ENCODE measurements at places on chromosomes 5 and 9. TPM values are rescaled to one million over a fixed set of nuclear protein-coding genes. Genes with fewer than 3 reads are reported as not detected.
A peak's percentile ranks its signal among the peaks of the same experiment; 100 is the strongest.

The NPR3 gene
- total RNA-seq, result 2.8 TPM

The ZSWIM6 gene
- 11.6 TPM for total RNA-seq

The ZNF608 gene
- 59.6 TPM for total RNA-seq

The DBH gene
- not detected for total RNA-seq

The NUTM2G gene
- total RNA-seq, result not detected

The SPINK1 gene
- total RNA-seq, result 0.40 TPM

The FGFR4 gene
- total RNA-seq, result 35.2 TPM

DNA sequence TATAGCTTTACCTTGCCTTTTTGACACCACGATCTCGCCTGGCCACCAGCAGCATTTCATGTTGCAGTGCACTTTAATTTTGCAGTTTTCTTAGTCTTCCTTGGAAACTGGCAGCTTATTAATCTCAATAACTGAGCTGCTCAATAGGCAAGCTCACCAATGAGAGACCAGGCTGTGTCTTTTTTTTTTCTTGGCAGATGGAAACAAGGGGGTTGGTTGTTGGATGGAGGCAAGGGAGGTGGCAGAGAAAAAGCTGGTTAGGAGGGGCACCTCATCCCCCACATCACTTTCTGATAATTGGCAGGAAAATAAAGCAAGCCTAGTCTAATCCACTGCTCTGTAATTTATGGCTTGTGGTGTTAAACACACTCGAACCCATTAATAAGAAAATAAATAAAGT, 324.5 kb upstream of the WWC1 start:
- no peak for DNase-seq

DNA sequence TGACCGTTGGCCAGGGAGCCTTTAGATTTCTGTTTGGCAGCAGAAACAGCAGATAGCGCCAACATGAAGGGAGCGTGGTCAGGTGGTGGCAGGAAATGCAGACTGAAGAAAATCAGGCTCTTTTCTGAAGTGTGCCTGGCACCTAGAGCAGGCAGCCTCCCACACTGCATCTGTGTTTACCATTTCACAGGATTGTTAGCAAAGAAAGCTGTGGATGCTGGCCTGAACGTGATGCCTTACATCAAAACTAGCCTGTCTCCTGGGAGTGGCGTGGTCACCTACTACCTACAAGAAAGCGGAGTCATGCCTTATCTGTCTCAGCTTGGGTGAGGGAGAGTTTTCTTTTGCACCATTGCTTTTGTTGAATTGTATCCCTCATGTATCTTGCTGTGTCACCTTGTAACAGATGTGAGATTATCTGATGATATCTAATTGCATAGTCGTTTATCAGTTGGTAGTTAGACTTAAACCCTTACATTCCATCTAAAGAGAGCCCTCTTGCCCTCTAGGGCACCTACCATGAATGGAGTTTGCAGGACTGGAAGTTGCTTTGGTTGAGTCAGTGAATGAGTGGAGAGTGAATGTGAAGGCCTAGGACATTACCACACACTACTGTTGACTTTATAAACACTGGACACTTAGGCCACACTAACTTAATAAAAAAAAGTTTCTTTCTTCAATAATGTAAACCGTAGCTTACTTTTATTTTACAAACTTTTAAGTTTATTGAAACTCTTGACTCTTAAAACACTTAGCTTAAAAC, 42.8 kb downstream of the ACO1 start:
- DNase-seq, result peak; percentile 69

DNA sequence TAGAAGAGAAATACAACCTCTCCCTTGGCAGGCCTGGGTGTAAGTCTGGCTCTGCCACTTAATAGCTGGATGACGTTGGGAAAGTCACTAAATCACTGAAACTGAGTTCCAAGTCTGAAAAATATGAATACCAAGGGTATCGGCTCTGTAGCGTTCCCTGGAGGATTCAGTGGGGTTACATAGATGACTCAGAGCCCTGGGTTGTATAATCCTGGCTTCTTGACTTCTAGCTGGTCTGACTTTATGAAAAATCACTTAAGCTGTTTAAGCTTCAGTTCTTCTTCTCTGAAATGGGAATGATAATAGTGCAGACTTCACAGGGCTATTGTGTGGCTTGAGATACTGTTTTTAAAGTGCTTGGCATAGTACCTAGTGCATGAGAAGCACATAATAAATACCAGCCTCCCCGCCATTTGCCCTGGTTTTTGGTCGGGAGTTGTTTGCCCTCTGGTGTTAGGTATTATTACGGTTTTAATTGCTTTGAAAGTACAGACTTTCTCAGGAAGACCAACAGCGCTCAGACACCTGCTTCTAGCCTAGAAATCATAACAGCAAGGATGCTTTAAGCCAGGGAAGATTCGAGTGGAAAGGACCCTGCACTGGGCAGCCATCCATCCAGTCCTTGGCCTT, 43.0 kb downstream of the CYFIP2 start:
- DNase-seq, result no peak

- DNase-seq, result peak; percentile 94
Observed at GRCh38 chr5:172775326-172776234, 4.6 kb upstream of the DUSP1 start.

DNA sequence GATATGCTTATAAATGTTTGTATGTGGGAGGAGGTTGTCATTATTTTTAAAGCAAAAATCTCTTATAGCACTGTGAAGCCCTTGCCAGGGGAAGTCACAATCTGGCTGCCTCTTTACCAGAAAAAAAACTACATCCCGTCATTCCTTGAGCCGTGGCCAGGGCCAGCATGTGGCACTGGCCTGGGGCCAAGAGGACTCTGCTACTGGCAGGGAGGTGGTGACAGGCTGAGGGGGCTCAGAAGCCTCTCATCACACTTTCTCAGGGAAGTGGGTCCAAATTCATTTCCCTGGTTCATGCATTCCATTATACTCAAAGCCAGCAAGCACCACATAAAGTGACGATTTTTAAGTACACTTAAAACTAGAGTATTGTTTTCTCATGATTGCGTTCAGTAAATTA, 457.3 kb downstream of the ZNF608 start:
- DNase-seq, result no peak

DNA sequence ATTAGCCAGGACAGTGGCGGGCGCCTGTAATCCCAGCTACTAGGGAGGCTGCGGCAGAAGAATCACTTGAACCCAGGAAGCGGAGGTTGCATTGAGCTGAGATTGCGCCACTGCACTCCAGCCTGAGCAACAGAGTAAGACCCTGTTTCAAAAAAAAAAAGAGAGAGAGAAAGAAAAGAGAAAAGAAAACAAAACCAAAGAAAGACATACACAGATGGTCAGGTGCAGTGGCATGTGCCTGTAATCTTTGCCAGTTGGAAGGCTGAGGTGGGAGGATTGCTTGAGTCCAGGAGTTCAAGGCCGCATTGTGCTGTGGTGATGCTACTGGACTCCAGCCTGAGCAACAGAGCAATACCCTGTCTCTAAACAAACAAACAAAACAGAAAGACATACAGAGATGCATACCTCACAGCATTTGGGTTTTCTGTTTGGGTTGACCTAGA, 10.0 kb upstream of the PSAT1 start:
- DNase-seq, result no peak

DNA sequence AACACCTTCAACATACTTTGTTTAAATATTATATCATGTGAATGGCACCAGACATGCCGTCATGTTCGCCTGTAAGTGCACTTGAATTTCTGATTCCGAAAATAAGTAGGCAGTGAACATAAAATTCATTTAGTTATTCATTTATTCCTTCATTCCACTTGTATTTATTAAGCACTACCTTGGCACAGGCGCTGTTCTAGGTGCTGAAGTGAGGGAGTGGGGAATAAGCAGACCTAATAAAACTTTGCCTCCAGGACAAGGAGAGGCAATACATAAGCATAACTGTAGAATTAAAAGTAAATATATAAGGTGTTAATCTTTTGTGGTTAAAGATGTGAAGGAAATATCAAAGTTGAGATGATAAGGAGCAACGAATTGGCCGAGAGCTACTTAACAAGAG, 297.4 kb downstream of the TENT4A start:
- DNase-seq, result no peak

DNA sequence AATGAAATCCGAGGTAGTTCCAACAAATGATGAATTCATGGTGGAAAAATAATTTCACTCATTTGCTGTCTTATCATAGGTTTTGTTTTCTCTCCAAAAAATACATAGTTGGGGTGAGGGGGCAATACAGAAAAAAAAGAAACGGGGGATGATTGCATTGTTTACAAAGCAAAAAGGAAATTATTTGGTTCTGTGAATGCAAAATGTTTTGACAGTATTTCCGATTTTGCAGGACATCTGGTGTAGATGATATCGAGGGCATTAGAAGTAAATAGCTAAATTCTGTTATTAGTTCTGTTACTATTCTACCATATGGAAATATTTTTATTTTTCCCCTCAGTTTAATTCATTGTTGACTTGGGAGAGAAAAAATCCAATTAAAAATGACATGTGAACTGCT, 201.7 kb downstream of the MARCHF11 start:
- DNase-seq, result no peak

DNA sequence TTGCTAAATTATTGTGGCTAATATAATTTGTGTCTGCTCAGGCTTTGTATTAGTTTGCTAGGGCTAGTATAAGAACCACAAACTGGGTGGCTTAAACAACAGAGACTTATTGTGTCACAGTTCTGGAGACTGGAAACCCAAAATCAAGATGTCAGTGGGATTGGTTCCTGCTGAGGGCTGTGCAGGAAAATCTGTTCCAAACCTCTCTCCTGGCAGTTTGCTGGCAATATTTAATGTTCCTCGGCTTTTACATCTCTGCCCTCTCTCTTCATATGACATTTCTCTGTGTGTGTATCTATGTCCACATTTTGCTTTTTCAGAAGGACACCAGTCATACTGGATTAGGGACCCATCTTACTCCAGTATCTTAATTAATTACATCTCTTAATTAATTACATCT, 498.8 kb upstream of the CD180 start:
- no peak for DNase-seq

DNA sequence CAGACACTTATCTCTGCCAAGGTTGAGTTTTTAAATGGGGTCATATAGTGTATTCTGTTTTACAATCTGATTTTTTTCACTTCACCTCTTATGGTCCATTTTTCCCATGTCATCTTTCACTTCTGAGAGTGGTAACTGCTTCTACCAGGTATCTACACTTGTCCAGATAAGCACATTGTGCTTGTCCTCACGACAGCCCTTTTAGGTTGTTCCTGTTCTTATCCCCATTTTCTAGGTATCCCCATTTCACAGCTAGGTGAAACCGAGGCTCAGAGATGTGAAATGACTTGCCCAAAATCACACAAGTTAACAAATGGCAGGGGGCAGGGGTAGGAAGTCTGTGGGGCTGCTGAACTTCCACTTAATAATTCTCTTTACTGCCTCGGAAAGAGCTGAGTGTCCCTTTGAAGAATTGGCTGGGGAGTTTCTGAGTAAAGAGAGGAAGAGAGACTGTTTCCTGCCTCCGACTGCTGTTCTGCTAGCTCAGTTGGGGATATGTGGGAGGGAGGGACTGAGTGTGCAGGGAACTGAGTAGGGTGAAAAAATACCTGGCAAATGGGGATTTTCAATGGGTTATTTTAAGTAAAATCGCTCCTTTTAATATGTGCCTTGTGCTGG, 255.4 kb downstream of the GRIA1 start:
- no peak for DNase-seq

- DNase-seq, result no peak
Observed at GRCh38 chr5:174920906-174921550, 196.6 kb downstream of the MSX2 start.

All from renal cortical epithelial cell (primary cell).